ENCODE measurements at places on chromosomes 11 and 22.
A peak's percentile ranks its signal among the peaks of the same experiment; 100 is the strongest.

DNA sequence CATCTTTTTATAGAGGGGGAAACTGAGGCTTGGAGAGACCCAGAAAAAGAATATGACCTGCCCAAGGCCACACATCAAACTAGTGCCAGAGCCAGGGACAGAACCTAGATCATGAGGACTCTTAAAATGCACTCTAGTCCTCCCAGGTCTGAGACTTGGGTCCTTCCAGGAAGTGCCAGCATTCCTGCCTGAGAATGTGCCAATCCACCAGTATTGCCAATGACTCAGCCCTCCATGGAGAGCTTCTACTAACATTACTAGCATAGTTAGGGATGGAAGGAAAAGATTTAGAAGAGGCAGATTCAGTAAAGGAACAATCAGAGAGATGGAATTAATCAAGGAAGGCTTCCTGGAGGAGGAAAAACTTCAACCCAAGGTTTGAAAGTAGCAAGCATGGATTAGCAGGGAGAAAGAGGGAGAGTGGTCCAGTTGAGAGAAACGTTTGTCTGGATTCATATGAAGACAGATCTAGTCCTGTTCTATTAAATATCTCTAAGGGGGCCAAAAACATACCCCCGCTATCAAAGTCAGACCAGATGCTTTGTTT lies 20.1 kb upstream of the SMIM35 start:
- DNase-seq = no peak

GRCh38 chr11:74470526-74470925 lies 3.2 kb upstream of the KCNE3 start:
- peak; percentile 35 for DNase-seq

GRCh38 chr11:69892986-69893555 lies 73.9 kb upstream of the FGF3 start:
- no peak for DNase-seq

- DNase-seq = peak; percentile 45
Measured at GRCh38 chr11:108857382-108857781, 192.5 kb downstream of the DDX10 start.

Measured in NCI-H2081 (cell line).